Omental fat pad (tissue), 4 donors: ENCODE measurements at places on chromosomes 1 and 21. TPM values are rescaled to one million over a fixed set of nuclear protein-coding genes. Genes with fewer than 3 reads are reported as not detected.

LCK gene
- 3.5 TPM for total RNA-seq

ELAPOR1 gene
- not detected for total RNA-seq

FAM151A gene
- not detected for total RNA-seq

KCNQ4 gene
- 0.79 TPM for total RNA-seq

HIVEP3 gene
- 9.3 TPM for total RNA-seq

DUSP23 gene
- total RNA-seq = 108 TPM

HRNR gene
- total RNA-seq = not detected

LCE1E gene
- not detected for total RNA-seq

BRINP3 gene
- 0.19 TPM for total RNA-seq

IVL gene
- total RNA-seq = not detected

S100A8 gene
- 56.2 TPM for total RNA-seq

LEFTY2 gene
- not detected for total RNA-seq

F3 gene
- 158 TPM for total RNA-seq

ADGRL4 gene
- total RNA-seq = 26.5 TPM

SLC27A3 gene
- total RNA-seq = 29.4 TPM

TNNI3K gene
- not detected for total RNA-seq

CAPN8 gene
- not detected for total RNA-seq

TMPRSS3 gene
- 0.32 TPM for total RNA-seq

DNASE2B gene
- 1.3 TPM for total RNA-seq

TRIM67 gene
- 0.06 TPM for total RNA-seq

FYB2 gene
- total RNA-seq = not detected

TMEM50B gene
- total RNA-seq = 53.8 TPM

IGSF9 gene
- 4.3 TPM for total RNA-seq

LCE1D gene
- not detected for total RNA-seq

PLPPR4 gene
- total RNA-seq = 0.84 TPM

RHOU gene
- 42.7 TPM for total RNA-seq

GPR37L1 gene
- not detected for total RNA-seq

ARID1A gene
- total RNA-seq = 25.8 TPM

SLAMF8 gene
- 8.9 TPM for total RNA-seq

TFF2 gene
- not detected for total RNA-seq

TSPAN1 gene
- total RNA-seq = 1.2 TPM

TAF13 gene
- total RNA-seq = 24.3 TPM
